ENCODE measurements at places on chromosomes 7 and 10.
A peak's percentile ranks its signal among the peaks of the same experiment; 100 is the strongest.

DNA sequence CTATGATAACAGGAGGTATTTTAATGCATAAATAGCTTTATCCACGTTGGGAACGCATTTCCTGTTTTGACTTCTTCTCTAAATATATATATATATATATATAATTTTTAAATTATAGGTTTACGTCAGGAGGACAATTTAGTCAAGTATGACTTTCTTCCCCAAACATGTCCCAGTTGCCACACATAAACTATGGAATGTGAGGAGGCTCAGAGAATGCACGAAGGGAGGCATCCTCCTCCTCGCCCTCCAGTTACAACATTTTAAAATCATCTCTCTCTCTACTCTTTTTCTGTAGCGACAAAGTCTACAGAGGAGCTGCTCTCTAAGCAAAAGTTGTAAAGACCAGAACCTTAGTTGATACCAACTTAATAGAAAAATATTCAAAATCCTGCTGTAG lies 106.9 kb upstream of the LYZL1 start:
- DNase-seq = no peak

- DNase-seq = no peak
Observed at GRCh38 chr10:51241461-51241860, 167.2 kb downstream of the PRKG1 start.

DNA sequence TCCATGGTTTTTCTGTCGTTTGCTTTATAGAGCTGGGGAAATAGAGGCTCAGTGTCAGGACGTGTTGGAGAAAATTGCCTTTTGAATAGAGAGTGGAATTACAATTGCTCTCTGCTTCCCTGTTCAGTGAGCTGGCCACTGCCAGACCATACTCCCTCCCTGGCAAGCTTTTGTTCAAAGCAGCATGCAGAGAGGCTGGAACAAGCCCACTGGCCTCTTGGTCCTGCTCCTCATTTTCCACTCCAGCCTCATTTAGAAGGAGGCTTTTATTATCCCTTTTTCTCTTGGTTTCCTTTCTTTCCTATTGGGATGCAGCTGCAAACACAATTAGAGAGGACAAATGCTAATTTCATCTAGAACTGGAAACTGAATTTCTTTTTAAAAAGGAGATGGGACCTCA lies 302.2 kb upstream of the PODXL start:
- no peak for DNase-seq

DNA sequence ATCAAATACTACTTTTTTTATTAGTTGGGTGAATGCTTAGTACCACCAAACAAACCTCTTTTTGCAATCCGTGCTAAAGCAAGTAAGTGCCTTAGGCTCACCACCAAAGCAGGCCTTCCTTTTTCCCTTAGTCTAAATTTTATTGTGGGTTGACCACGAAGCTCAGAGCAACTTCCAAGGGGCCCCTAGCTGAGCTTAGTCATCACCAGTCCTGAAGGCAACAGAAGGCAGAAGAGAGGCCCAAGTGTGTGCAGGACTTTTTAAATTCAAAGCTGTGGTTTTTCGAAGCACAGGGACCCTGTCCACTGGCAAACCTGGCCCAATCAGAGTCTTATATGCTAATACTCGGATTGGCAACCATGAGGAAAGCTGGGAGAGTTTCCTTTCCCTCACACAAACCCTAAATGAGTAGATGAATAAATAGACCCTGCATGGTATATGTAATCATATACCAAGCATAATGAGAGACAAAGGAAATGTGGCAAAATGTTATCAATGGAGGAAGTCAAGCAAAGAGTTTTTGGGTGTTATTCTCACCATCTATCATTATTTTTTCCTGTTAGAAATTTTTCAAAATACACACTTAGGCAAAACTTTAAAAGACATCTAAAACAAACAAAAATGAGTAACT lies 453.2 kb upstream of the GALNT17 start:
- no peak for DNase-seq

GRCh38 chr7:36415144-36415543 lies 25.5 kb downstream of the ANLN start:
- no peak for DNase-seq

DNA sequence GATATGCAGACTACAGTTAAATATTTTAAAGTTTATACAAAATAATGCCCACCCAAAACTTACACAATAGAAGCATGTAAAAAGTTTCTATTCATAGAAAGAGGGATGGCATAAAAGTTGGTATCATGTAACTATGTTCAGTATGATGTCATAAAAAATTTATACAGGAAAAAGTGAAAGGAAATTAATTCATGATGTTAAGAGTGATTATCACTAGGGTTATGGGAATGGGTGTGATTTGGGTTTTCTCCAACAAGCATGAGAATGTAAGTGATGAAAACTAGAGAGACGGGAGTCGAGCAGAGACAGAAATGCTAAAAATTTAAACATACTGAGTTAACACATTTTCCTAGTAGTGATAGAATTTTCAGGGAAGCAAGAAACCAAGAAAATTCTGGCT lies 52.7 kb downstream of the GDI2 start:
- no peak for DNase-seq

DNA sequence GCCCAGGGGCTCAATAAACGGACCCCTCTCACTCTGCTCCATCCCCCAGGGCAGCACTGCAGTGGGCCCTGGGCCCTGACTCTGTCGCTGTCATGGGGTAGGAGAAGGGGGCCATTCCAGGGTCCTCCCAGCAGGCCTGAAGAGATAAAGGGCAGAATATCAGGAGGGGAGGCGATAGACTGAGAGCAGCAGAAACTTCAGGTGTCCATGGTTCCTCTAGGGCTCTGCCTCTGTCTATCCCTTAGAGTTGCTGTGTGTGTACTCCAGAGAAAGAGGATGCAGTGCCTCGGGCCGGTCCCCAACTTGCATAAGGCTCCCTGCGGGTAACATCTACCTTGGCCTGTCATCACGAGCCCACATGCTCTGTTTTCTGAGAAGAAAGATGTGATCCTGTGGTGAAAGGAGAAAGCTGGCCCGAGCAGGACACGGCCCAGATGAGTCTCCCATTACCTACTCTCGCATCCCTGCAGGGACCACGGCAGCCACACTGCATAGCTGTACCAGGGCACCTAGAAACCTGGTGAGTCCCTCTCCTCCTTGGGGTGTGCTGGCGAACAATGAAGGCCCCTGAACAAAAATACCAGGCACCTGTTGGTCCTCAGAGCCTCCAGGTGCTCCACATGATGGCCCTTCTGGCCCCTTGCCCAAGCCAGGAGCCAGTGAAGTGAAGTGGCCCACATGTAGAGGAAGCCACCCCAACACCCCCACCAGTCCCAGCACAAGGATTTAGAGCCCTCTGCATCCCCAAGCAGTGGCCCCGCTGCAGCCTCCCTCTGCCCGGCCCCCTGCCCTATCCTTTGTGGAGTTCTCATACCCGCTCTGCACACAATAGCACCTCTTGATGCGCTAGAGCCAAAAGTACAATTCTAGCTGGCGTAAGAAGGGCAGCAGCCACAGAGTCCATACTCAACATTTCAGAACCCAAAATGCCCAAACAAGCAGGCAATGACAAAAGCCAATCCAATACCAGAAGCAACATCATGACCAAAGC lies 106.8 kb downstream of the ARHGAP22 start:
- no peak for DNase-seq

DNA sequence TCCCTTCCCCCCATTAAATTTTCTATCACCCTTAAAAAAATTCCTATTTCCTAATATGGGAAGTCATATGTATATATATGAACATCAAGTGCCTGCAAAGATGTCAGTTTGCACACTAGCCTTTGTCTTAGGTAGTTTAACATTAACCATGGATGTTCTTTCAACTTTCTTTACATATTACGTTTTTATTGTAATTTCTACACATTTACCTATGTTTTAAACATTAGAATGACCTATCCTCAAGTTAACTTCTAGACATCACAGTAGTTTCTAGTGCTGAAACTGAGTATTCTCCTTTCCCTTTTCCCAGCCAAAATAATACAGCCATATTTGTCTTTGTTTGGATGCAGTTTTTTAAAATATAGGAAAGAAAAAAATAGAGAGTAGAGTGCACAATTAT lies 5.8 kb downstream of the DLX6 start:
- DNase-seq = no peak

DNA sequence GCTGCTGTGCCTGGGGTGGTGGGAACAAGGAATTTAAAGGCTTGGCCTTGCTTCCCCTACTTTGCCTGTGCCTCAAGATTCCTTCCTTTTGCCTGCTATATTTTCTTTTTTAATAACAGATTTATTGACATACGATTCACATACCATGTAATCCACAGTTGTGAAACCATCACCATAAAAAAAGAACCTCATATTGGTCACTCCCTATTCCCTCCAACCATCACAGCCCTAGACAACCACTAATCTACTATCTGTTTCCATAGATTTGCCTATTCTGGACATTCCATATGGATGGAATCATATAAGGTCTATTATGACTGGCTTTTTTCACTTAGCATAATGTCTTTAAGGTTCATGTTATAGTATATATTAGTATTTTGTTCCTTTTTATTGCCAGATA lies 59.3 kb upstream of the TRIM8 start:
- DNase-seq = no peak

- DNase-seq = peak; percentile 43
Observed at GRCh38 chr7:46932676-46933424, 649.1 kb downstream of the TNS3 start.

All from HS-27A (cell line).